ENCODE measurements at places on chromosomes 16 and 17. TPM values are rescaled to one million over a fixed set of nuclear protein-coding genes. Genes with fewer than 3 reads are reported as not detected.

GRCh38 chr16:83727751-83728352 is 79.9 kb upstream of the HSBP1 start:
- H3K27me3 ChIP-seq = no peaks in the 10 kb centered on the region
- no peak overlapping the region for H3K27ac ChIP-seq
- no peak for DNase-seq
- no peaks in the 10 kb centered on the region for H3K4me1 ChIP-seq
- no peaks in the 10 kb centered on the region for H3K36me3 ChIP-seq
- no peak overlapping the region for H3K4me3 ChIP-seq

Gene OR1F1
- total RNA-seq = not detected

DNA sequence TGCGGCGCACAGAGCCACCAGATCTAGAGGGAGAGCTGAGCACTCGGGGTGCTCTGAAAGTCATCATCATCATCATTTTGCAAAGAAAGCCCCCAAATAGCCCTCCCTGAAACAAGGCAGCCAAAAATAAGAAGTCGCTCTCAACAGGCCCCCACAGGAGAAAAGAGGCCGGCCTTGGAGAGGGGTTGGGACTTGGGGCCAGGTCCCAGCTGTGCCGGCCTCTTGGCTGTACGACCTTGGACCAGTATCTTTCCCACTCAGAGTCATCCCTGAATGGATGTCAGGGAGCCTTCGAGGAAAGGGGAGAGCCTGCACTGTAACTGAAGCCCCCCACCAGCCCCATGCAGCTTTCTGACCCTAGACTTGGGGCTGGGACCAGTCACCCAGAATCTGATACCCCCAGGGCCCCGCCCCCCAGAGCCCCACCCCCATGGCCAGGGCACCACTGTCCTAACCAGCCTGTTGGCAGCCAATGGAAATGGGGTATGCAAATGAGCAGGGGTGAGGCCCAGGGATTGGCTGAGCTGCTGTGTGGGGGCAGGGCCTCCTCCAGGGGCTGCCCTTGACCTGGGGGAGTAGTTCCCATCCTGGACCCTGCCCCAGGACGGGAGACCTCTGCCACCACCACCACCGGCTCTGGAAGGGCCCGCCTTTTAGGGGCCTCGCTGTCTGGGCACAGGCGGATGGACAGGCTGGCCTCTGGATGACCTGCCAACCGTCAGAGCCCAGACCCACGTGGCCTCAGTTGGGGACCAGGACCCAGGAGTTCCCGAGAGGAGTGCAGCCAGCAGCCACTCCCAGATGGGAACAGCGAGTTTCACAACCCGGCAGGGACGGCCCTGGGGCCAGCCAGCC is 15.4 kb downstream of the ZFPM1 start:
- H3K27me3 ChIP-seq = no peaks in the 10 kb centered on the region
- H3K4me1 ChIP-seq = peaks cover 1% of the 10 kb centered on the region
- no peak overlapping the region for H3K4me3 ChIP-seq
- H3K36me3 ChIP-seq = no peaks in the 10 kb centered on the region

- no peak overlapping the region for H3K4me3 ChIP-seq
- no peak overlapping the region for H3K27ac ChIP-seq
- no peaks in the 10 kb centered on the region for H3K4me1 ChIP-seq
- DNase-seq = no peak
- H3K27me3 ChIP-seq = no peaks in the 10 kb centered on the region
Observed at GRCh38 chr16:35201151-35201550, 1741.7 kb downstream of the TP53TG3F start.

GRCh38 chr17:40422990-40423633 is 5.4 kb upstream of the TOP2A start:
- no peak overlapping the region for H3K4me3 ChIP-seq
- H3K36me3 ChIP-seq = no peaks in the 10 kb centered on the region
- H3K4me1 ChIP-seq = no peaks in the 10 kb centered on the region
- DNase-seq = no peak
- peaks cover 4% of the 10 kb centered on the region for H3K27me3 ChIP-seq
- no peak overlapping the region for H3K27ac ChIP-seq

Gene YBX2
- not detected for total RNA-seq

DNA sequence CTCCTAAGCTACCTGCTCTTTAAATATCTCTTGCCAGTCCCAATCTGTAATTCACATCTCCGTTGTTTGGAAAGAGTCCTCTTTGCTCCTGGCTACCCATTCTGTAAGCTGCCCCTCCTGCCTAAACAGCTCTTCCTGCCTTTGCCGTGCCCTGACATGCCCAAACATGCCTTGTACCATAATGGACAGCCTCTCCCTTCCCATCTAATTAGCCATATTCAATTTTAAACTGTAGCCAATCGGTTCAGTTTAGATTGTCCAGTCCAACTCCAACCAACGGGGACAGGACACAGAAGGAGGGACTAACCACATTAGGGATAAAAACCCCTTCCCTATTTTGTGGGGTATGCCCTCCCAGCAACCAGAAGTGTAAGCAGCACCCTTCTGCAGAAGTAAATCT is 30.6 kb upstream of the CLEC3A start:
- no peak overlapping the region for H3K4me3 ChIP-seq
- H3K4me1 ChIP-seq = peaks cover 3% of the 10 kb centered on the region
- DNase-seq = no peak
- no peaks in the 10 kb centered on the region for H3K36me3 ChIP-seq
- H3K27me3 ChIP-seq = no peaks in the 10 kb centered on the region
- no peak overlapping the region for H3K27ac ChIP-seq

Gene CIBAR2
- 0.18 TPM for total RNA-seq

GRCh38 chr17:35748341-35748841 is 4.6 kb downstream of the GAS2L2 start:
- no peak for DNase-seq
- no peaks in the 10 kb centered on the region for H3K36me3 ChIP-seq
- H3K4me3 ChIP-seq = no peak overlapping the region

GRCh38 chr17:5786510-5786875 is 202.2 kb upstream of the NLRP1 start:
- peaks cover 2% of the 10 kb centered on the region for H3K4me1 ChIP-seq
- no peaks in the 10 kb centered on the region for H3K27me3 ChIP-seq
- no peak for DNase-seq

DNA sequence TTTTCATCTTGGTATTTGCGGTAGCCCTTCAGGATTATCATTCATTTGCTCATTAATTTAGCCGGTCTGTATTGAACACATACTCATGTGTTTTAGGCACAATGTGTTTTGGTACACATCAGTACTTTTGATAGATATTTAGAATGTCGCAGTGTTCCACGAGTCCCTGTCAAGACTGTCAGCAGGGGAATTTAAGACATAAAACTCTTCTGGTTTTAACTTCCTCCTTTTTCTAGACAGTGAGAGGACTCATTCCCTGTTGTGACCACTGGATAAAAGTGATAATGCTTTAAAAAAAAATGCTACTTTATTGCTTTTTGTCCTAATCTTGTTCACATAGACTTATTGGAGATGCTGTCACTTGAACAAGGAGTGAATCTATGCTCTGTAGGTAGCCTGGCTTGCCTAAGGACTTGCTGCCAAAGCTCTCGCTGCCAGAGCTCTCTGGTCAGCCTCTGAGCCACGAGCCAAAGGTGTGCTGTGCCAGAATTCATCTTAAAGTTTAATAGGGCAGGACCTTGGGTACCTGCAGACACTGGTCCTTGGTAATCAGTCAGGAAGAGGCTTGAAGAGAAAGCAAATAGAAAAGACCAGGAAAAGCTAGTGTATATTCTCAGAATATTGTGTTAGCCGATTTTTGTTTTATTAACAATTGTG is 5.4 kb downstream of the DCAF7 start:
- H3K36me3 ChIP-seq = no peaks in the 10 kb centered on the region
- H3K4me3 ChIP-seq = no peak overlapping the region
- DNase-seq = no peak
- H3K27ac ChIP-seq = no peak overlapping the region

DNA sequence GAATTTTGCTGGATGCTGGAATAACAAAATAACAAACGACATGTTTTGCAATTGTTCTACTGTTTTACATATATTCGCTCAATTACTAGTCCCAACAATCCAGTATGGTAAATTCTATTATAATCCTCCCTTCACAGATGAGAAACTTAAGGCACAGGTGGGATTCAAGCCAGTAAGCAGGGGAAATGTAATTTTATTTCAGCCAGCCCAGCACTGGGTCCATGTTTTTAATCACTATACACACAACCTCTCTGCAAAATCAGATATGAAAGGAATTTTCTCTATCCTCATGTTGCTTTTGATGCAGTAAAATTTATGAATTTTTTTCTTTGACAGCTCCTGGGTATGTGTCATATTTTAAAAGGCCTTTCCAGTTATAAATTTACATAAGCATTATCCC is 4.4 kb downstream of the KRTAP4-5 start:
- no peaks in the 10 kb centered on the region for H3K36me3 ChIP-seq
- DNase-seq = no peak
- H3K4me1 ChIP-seq = no peaks in the 10 kb centered on the region
- H3K27ac ChIP-seq = no peak overlapping the region
- no peak overlapping the region for H3K4me3 ChIP-seq
- H3K27me3 ChIP-seq = no peaks in the 10 kb centered on the region

Gene CFAP97D1
- total RNA-seq = not detected

- H3K36me3 ChIP-seq = peaks cover 3% of the 10 kb centered on the region
- H3K4me3 ChIP-seq = no peak overlapping the region
- peaks cover 22% of the 10 kb centered on the region for H3K4me1 ChIP-seq
- no peaks in the 10 kb centered on the region for H3K27me3 ChIP-seq
- peak overlapping the region; percentile 66 for H3K27ac ChIP-seq
Observed at GRCh38 chr17:15456972-15457722, 10.3 kb downstream of the CDRT4 start.

Gene MTHFSD
- total RNA-seq = 7.8 TPM

Gene ARL5C
- total RNA-seq = not detected

DNA sequence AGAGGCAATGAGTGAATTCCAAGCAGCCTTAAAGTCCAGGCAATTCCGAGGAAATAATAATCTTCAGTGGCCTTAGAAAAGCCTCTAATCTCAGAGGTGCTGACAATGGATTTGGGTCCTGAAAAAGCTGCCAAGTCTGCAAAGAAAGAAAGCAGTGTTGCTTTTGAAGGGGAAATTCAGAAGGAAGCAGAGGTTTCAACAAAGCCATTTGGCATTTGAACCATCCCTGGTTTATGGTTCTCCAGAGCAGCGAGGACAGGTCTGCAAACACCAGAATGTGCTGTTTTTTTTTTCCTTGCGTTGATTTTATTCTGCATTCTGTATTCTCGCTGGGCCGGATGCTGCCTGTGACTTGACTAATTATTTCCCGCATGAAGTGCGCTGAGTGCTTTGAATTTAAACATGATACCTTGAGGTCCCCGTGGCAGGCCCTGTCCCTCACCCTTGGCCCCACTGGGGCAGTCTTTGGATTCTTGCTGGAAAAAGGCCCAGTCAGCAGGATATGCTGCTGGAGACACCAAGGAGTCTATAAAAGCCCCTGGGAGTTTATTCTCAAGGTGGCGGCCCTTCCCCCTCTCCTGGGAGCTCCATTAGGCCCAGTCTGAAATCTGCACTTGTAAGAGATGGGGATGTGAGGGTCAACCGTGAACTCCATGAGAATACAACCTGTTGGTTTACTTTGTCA is 338.3 kb downstream of the HAPSTR1 start:
- no peaks in the 10 kb centered on the region for H3K36me3 ChIP-seq
- no peak overlapping the region for H3K27ac ChIP-seq
- H3K27me3 ChIP-seq = no peaks in the 10 kb centered on the region
- no peak for DNase-seq
- no peaks in the 10 kb centered on the region for H3K4me1 ChIP-seq

DNA sequence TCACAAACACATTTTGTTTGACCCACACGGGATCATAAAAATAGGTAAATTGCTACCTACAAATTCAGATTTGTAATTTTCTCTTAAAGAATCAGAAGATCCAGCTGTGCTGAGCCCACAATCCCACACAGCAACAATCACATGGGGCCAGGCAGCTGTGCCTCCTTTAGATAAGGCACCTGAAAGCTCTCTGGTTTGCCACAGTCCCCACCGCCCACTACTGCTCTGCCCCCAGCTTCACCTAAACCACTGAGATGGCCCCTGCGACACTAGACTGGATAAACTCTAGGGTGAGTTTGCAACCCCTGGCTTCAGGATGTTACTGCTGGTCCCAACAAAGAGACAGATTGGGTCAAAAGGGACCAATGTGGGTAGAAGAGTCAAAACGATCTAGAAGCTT is 96.8 kb downstream of the GSG1L start:
- DNase-seq = no peak
- H3K4me1 ChIP-seq = no peaks in the 10 kb centered on the region
- H3K36me3 ChIP-seq = no peaks in the 10 kb centered on the region
- no peaks in the 10 kb centered on the region for H3K27me3 ChIP-seq

Gene IL17C
- total RNA-seq = not detected

Gene RNF43
- under 0.01 TPM for total RNA-seq

GRCh38 chr17:75218131-75218530 is 12.7 kb downstream of the NUP85 start:
- H3K4me3 ChIP-seq = no peak overlapping the region
- no peak overlapping the region for H3K27ac ChIP-seq
- H3K4me1 ChIP-seq = no peaks in the 10 kb centered on the region
- peaks cover 56% of the 10 kb centered on the region for H3K36me3 ChIP-seq

Gene PRSS27
- total RNA-seq = under 0.01 TPM

DNA sequence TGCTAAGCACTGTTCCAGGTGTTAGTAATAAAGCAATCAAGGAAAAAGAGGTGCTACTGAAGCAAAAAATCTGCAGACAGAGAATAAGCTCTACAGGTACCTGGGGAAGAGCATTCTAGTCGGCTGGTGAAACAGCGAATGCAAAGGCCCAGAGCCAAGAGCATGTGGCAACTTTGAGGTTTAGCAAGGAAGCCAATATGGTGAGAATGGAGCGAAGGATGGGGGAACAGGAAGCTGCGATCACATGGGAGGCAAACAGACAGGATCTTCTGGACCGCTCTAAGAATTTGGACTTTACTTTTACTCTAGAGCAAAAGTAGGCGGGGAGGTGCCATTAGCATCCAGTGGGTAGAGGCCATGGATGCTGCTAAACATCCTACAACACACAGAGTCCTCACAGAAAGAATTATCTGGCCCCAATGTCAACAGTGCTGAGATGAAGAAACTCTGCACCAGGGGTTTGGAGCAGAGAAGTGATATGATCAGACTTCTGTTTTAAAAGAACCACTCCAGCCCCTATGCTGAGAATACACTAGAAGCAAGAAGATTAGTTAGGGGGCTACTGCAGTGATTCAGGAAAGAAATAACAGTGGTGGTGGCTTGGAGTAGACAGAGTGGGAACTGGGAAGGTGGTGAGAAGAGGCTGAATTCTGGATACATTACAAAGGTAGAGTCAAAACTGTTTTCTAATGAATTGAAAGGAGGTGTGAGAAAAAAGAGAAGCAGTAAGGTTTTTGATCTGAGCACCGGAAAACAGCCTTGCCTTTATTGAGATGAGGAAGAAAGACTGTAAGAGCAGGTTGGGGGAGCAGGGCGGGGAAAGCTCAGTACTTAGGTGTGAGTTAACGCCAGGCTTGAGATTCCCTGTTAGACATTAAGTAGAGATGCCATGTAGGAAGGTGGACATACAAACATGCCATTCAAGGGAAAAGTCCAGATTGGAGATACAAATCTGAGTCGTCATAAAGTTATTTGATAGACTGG is 11.0 kb downstream of the EFTUD2 start:
- H3K27ac ChIP-seq = no peak overlapping the region
- no peak overlapping the region for H3K4me3 ChIP-seq
- H3K27me3 ChIP-seq = no peaks in the 10 kb centered on the region
- DNase-seq = no peak

- DNase-seq = peak; percentile 39
- no peak overlapping the region for H3K4me3 ChIP-seq
- H3K27ac ChIP-seq = peak overlapping the region; percentile 42
- H3K27me3 ChIP-seq = no peaks in the 10 kb centered on the region
- H3K4me1 ChIP-seq = peaks cover 6% of the 10 kb centered on the region
Observed at GRCh38 chr16:54026456-54026855, 260.1 kb downstream of the IRX3 start.

All from IMR-90 (cell line).